Activated naive CD4-positive, alpha-beta T cell treated with anti-CD3 and anti-CD28 coated beads, Interleukin-2, amount 10 ng/mL, durations not matched to agents 7 days and 5 days (primary cell): ENCODE measurements at places on chromosomes 2 and 18.
A peak's percentile ranks its signal among the peaks of the same experiment; 100 is the strongest.

DNA sequence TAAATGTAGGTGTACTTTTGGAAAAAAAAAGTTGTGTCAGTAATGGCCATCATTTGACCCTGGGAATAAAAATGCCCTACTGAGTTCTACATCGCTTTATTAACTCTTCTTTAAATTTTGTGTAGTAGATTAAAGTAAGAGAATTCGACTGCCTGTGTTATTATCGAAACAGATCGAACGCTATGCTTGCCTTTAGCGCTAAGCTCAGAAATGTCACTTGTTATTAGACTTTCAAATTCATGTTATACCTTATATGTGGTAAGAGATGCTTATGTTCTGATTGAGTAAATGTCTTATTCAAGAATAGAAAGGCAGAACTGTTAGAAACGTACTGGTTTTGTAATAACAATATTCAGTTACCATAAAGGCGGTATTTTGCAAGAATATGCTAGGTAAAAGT lies 1.4 kb downstream of the UGP2 start:
- no peak for DNase-seq

DNA sequence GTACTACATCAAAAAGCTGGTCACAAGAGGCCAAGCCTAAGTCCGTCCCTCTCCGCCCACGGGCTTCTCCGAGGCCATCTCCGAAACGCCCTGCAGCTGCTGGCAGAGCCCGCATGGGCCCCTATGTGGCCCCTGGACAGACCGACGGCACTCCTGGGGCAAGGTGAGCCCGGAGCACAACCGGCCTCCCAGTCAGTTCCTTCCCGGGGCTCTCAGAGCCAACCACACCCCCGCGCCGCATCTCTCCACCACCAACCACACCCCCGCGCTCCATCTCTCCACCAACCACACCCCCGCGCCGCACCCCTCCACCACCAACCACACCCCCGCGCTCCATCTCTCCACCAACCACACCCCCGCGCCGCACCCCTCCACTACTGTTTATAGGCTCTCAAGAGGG lies 93.5 kb downstream of the ZNF516 start:
- no peak for DNase-seq

DNA sequence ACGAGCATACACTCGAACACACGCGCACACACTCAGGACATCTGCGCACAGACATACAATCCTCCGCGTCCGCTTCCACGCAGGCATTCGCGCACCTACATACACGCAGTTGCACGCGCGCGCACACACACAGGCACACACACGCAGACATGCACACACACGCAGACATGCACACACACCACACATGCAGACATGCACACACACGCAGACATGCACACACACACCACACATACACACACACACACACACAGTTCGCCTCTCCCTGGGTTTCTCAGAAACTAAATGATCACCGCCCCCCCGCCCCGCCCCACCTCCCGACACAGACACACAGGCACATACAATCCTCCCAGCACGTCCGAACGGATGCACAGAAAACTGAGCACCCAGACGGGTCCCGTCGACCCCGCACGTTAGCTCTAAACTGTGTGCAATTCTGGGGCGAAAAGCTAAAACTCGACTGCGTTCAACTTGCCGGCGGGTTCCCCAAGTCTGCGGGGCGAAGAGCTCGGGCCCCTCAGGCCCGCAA lies 1.0 kb downstream of the EPHA4 start:
- DNase-seq = peak; percentile 61

DNA sequence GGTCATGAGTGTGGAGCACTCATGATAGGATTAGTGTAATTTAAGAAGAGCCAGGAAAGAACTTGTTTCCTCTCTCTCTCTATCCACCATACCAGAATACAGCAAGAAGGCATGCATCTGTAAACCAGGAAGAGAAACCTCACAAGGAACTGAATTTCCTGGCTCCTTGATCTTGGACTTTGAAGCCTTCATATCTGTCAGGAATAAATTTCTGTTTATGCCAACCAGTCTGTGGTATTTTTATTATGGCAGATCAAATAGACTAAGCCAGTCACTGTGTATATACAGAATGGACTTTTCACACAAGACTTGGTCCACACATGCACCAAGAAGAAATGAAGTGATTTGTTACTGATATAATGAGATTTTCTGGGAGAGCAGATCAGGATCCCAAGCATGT lies 930.1 kb upstream of the TMEFF2 start:
- no peak for DNase-seq

GRCh38 chr2:70673041-70673647 lies 94.9 kb downstream of the ADD2 start:
- DNase-seq = no peak

DNA sequence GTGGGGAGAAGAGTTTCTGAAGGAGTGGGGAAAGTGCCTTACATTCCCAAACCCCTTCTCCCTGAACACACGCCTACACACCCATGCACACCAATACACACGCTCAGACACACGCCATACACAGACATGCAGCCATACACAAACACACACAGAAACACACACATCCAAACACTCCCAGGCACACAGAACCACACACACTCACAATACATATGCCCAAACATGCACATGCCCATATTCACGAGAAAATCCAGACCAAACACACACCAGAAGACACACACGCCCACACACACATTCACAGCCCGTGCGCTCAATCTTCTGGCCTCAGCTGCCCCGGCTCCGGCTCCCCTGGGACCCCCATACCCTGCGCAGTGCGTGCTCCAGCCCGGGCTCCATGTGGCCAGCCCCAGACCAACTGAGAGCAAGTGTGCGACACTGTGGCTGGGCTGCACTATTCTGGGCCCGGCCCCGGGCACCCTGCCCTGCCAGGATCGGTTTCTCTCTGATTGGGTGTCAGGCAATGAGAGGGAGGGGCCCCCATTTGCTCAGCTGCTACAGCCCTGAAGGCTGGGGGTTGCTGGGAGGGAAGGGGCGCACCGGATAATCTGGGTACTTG lies at the start of gene PRKAG3:
Gene PRKAG3, minus strand, starts transcription at position 426 of the 613 bp plus-strand sequence.
- no peak for DNase-seq

GRCh38 chr2:153601812-153602211 lies 123.2 kb upstream of the RPRM start:
- no peak for DNase-seq

GRCh38 chr18:67300498-67300897 lies 216.0 kb downstream of the DSEL start:
- peak; percentile 31 for DNase-seq

- no peak for DNase-seq
Observed at GRCh38 chr2:172090044-172090961, 5.0 kb downstream of the DLX1 start.

GRCh38 chr18:56475250-56475649 lies 163.1 kb downstream of the TXNL1 start:
- DNase-seq = no peak

DNA sequence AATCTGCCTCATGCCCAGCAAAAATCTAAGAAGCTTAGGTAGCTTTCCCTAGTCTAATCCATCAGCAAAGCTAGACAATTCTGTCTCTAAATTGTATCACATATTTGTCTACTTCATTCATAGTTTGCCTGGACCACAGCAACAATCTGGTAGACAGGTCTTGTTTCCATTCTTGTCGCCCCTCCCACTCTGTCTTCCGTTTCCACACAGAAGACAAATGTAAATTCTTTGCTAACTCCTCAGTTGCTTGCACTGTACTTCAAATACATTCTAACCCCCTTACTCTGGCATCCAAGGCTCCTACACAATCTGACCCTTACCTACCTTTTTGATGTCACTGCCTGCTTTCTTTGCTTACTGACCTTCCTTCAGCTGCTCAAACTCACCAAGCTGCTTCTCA lies 40.1 kb downstream of the THUMPD2 start:
- DNase-seq = no peak

GRCh38 chr18:14769381-14769780 lies 21.4 kb downstream of the ANKRD30B start:
- no peak for DNase-seq

DNA sequence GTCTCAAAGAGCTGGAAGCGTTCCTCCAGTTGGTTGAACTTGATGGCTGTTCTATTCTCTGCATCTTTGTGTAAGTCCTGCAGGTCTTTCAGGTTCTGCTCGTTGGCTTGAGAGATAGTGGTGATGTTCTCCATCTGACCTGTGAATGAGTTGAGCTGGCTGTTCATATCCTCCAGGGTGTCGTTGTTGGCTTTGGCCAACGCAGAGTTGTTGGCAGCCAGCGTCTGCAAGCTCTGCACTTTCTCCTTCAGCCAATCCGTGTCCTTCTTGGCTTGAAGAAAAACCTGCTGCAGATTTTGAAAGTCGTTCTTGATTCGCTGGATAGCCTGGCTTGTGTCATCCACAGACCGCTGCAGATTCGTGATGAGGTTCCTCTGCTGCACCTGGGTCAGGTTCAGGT lies 78.8 kb upstream of the THOC1 start:
- no peak for DNase-seq

DNA sequence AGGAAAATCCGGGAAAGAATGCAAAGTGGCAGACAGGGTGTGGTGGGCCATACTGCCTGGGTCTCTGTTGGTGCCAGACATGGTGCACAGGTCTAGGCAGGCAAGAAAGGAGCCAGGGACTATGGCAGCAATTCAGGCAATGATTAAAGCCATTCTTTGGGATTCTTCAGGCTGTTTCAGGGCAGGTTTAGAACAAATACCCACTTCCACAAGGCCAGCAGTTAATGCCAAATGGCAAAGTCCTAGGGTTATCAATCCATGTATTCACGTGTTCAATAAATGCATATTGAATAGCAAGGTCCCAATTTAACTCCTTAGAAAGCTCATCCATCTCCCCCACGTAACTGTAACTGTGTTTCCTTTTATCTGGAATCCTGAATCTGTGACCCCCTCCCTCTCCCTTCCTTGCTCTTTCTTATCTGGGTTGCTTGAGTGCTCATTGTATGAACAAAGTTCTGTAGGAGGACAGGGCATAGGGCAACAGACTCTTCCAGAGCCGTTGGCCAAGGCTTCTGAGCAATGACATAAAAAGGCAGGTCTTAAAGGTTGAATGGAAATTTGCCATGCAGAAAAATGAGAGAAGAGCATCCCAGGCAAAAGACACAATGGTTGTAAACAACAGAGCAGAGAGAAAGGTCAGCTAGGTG lies 146.8 kb upstream of the KLHL29 start:
- no peak for DNase-seq

DNA sequence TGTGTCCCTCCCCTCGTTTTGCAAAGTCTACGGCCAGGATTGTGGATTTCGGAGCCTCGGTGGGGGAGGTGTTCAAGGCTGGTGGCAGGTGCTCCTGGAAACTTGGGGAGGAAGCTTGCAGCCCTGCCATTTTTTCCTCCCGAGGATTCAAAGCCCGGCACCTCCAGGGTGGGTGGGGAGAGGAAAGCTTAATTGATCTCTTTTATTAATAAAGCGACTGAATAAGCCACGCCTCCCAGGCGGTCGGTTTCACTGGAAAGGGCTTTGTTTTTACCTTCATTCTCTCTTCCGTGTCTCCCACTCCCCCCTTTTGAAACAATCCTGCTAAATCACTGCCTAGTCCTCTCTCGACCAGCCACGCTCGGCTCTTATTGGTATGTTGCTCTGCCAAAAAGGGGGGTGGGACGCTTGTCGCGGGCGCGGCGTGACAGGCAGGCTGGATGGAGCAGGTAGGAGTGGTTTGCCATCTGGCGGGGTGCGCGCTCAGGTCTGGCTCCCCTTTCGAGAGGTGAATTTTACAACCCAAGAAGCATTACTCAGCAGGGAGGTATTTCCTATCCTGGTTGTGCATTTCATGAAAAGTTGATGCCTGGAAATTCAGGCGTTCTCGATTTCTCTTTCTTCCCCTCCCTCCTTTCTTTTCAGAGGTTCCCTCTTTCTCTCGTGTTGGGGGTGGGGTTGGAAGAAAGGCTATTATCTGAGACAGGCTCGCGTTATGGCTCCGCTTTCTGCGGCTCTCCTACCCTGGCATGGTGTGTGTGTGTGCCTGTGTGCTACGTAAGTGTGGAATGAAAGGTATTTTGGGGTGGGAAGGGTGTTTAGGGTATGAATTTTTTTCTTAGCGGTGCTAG lies 1.4 kb downstream of the NEDD4L start:
- peak; percentile 52 for DNase-seq

- DNase-seq = no peak
Observed at GRCh38 chr2:127078666-127079270, 28.2 kb downstream of the BIN1 start.

- no peak for DNase-seq
Observed at GRCh38 chr18:11850821-11851145, 430 bp upstream of the CHMP1B start.

GRCh38 chr18:12921178-12921577 lies 26.6 kb upstream of the SEH1L start:
- DNase-seq = peak; percentile 39

- peak; percentile 54 for DNase-seq
Observed at GRCh38 chr2:236352761-236353593, 88.8 kb upstream of the ASB18 start.

GRCh38 chr2:213185147-213185822 lies 33.9 kb upstream of the IKZF2 start:
- no peak for DNase-seq

- no peak for DNase-seq
Observed at GRCh38 chr18:55387139-55387984, 200.6 kb downstream of the TCF4 start.

GRCh38 chr2:40721595-40721994 lies 269.7 kb upstream of the SLC8A1 start:
- DNase-seq = no peak

DNA sequence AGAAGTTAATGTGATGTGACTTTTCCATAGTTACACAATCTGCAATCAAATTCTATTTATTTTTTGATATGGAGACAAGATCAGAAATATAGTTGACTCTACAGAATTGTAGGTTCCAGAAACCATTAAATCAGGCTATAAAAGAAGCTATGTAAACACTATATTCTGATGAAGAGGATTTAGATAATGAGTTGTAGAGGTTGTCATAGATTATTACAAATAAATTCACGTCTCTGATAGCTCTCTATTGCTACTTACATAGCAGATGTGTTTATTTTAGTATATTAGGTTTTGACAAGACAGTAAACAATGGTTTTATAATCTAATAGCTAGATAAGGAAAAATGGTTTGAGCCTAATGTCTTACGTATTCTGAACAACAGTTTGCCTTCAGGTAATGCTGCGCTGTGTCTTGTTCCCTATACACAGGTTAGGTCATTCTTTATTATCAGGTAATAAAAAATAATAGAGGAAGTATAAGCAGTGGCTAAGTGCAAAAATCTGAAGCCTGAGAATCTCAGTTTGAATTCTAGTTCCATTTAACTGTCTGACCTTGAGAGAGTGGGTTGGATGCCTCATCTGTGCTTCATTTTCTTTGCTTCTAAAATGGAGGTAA lies 93.4 kb downstream of the PPP1R1C start:
- DNase-seq = no peak

- no peak for DNase-seq
Observed at GRCh38 chr2:75340560-75340959, 141.2 kb upstream of the TACR1 start.
